ENCODE measurements at places on chromosomes 1 and 21.

DNA sequence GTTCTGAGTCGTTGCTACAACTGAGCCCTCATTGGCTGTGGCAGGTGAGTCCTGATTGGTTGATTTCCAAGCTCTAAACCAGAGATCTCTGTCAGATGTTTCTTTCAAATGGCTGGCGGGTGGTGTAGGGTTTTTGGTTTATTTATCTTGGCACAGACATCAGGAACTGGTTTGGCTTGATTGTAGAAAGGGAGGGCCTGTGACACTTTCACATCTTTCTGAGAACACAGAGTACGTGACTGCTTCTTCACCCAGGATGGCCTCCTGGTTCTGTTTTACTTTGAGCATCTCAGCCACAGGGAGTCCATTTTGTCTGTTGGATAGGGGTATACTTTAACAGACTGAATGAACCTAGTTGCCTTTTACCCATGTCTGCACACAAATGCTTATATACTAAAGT, 89.4 kb upstream of the GPR52 start:
- DNase-seq: no peak

GRCh38 chr1:171740356-171740863, 1.5 kb downstream of the VAMP4 start:
- no peak for DNase-seq

- DNase-seq: no peak
These were observed 16.7 kb downstream of the SPATA21 start for GRCh38 chr1:16420424-16421118.

DNA sequence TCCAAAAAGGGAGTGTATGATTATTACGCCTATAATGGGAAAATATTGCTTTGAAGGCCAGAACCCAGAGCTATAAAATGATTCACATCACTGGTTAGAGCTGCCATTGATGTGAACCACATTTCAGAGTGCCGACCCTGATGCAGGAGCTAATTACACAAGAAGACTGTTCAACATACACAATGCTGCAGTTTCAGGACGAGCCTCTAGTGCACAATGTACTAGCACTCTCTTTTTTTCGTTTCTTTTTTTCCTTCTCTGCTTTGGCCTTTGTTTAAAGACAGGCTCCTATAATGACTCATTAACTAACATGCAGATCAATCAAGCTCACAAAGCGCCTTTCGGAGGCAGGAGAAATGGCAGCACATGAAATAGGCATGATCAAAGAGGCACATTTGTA, 66.0 kb upstream of the HMGB4 start:
- no peak for DNase-seq

DNA sequence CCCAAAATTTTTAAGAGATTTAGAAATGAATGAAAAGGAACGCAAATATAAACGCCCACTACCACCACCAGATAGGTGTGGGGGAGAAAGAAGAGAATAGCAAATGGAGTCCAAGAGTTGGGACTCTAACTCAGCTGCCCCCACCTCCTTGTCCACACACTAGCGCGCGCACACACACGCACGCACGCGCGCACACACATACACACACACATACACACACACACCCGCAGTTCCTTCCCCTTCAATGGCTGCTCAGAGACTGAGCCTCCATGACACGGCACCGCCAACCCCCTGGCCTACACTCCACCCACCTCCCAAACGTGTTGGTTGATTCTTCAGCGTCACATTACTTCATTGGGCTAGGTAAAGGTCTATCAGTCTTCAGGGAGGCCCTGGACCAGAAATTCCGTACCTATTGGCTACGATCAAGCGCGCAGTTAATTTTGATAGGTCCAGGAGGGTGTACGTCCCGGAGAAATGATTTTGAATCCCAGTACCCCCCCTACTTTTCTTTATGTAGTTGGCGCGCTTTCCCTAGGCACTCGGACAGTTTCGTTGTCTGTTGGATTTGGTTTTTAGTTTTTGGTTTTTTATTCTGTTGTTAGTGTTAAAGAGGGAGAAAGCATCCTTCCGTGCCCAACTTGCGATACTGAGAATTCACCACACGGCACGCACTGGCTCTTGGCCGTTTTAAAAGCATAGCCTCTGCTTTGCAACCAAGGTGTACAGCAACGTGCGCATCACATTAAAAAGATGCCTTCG, at the start of gene ANP32E:
Gene ANP32E (minus strand): TSS at position 261 of the 762 bp plus-strand sequence. CDS start 326 bp downstream, outside the sequence.
- DNase-seq: peak; percentile 81

GRCh38 chr1:184298440-184299405, 88.1 kb upstream of the C1orf21 start:
- no peak for DNase-seq

- DNase-seq: peak; percentile 68
These were observed 622 bp downstream of the ELK4 start for GRCh38 chr1:205631010-205631767.

DNA sequence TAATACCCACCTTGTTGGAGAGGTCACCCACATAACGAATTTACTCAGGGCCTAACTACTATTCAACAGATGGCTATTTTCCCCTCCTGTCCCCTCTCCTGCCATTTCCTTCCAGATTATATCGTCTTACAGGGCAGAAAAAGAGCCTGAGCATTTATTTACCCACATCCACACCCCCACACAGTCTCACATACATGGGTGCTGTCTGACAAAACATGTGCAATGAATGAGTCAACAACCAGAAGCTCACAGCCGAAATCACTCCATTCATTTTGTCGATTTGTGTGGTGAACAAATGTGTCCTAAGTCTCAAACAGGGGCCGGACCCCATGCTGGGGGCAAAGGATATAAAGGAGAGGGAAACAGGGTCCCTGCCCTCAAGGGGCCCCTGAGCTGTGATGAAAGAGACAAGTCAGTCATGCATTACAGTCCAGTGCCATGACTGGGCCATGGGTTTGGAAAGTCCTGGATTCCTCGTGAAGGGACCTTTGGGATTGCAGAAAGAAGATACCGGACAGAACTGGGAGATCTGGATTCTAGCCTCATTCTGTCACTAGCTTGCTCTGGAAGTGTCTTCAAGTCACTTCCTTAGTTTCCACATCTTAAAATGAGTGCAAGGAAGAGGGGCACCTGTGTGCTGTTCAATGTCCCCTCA, 16.4 kb upstream of the ZNF683 start:
- no peak for DNase-seq

DNA sequence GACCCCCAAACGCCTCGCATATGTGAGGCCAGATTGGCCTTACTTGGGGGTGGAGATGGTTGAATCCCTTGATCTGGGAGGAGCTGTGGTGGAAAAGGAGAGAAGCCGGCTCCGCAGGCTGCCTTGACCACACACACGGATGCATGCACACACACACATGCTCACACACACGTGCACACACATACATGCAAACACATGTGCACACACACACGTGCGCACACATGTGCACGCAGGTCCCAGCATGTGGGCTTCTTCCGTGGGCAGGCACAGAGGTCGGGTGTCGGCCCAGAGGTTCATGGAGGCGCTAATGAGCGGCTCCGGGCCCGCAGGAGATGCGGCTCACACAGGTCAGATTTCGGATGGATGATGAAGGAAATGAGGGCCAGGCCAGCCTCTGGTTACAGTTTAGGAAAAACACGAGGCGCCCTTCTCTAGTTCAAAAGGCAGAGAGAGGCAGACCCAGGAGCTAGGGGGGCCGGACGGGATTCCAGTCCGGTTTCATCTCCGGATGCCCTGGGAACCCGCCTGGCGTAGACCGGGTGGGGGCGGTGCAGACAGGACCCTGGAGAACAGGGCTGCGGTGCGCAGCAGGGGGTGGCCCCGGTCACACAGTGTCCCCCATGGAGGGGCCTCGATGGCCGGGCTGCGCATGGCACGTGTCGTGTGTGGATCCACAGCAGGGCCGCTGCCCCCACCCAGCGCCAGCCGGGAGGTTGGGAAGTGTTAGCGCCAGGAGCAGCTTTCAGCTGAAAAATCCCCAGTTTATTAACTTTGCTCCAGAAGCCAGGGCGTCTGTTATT, 91.1 kb upstream of the ACTRT2 start:
- DNase-seq: no peak

GRCh38 chr21:35475762-35476161, 426.7 kb upstream of the RUNX1 start:
- DNase-seq: no peak

DNA sequence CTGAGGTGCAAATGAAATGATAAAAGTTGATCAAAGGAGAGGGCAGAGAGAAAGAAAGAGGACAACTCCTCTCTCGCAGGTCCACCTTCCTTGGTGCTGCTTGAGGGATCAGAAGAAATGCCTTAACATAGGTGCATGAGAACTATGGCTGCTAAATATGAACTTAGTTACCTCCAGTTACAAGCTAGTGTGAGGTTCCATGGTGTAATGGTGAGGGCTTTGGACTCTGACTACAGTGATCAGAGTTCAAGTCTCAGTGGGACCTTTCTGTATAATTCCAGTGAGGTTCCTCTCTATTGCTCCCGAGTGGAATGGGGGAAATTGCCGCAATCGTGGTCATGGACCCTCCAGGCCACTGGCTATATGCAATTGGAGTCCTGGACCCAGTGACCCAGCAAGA, 387.3 kb downstream of the FAM72C start:
- DNase-seq: no peak

- DNase-seq: no peak
These were observed 2.0 kb downstream of the IFI16 start for GRCh38 chr1:159011751-159012150.

Measured in activated CD8-positive, alpha-beta memory T cell treated with anti-CD3 and anti-CD28 coated beads for 1 hour (primary cell).